ENCODE measurements at places on chromosomes 6 and 20.

DNA sequence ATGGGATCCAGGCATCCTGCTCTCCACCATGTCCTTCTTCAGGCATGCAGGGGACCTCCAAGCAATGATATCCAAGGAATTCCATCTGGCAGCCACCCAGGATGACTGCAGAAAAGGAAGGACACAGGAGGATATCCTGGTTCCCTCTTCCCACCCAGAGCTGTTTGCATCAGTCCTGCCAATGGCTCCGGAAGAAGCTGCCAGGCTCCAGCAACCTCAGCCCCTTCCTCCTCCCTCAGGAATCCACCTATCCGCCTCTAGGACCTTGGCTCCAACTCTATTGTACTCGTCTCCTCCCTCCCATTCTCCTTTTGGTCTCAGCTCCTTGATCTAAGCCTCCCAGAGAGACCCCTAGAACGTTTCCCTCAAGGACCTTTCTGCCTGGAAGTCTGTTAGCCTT is 733 bp upstream of the PSORS1C2 start:
- no peak for DNase-seq

- no peak for DNase-seq
These were observed 76.7 kb downstream of the BCKDHB start for GRCh38 chr6:80183019-80183795.

GRCh38 chr6:46918806-46919205 is 2.9 kb downstream of the ADGRF5 start:
- no peak for DNase-seq

DNA sequence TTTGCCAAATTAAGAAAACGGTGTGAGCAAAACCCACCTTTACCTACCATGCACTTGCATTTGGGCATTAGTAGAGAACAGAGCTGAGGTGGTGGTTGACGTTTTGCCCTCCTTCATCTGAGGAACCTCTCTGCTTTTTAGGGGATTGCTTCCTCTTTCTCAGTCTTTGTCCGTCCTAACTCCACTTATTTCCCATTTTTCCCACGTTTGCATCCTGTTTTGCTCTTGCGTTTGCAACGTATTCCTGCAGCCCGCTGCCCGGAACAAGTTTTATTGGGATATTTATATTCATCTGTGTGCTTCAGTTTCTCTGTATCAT is 374 bp upstream of the SERINC1 start:
- no peak for DNase-seq

DNA sequence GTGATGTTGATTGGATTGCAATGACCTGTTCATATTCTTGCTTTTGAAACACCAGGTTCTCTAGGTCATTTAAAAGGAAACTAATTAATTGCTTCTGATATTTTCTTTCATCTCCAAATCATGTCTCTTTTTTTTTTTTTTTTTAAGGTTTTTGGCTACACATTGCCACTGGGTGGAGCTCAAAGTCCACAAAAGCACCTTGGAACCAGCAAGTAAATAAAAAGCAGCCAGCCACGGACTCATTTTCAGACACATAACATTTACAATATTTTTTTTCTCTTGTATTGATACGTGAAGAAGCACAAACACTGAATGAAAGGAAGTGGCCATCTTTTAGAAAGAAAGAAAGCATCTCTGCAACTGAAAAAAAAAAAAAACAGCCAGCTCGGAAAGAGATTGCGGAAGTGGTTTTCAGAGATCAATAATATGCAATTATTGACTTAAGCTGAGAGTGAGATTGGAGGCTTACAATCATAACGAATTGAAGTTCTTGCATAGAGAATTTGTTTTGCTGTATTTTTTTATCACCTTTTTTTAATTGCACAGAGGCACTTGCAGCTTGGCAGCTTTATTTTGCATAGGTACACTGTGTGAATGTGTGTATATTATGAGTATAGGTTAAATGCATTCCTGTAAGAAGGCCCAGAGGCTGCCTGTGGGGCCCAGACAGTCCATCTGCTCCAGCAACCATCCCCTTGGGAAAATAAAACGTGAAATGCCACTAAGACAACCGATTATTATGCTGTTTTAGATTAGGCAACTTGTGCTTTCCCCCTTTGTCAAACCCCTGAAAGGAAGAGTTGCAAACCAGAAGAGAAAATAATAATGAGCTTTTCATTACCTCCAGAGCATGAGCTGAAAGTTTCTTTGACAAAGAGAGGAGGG is 28.2 kb downstream of the CGA start:
- DNase-seq = peak; percentile 51

DNA sequence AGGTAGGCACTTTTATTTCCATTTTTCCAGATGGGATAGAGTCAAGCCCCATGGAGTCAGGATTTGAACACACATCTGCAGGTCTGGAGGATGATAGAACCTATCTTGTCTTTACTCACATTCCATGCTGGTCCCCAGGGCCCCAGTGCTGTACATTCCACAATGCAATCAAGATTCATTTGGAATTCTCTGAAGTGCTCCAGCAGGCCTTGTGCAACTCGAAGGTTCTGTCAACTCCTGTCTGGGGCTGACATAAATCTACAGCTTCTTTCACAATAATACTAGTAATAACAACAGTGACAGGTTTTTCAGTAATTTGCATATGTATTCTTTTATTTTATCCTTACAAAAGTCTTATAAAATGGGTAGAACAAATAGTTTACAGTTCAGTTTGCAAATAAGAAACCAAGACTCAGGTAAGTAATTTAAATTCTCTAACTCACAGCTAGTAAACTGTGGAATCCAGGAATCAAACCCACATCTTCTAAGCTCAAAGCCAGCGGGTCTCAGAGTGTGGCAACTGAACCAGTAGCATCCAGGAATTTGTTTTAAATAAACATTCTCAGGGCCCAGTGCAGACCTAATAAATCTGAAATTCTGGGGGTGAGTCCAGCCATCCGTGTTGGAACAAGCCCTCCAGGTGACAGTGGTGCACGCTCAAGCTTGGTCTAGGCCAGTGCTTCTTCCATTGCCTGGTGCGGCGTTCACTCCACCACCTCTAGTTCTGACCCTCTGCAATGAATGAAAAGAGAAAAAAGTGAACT is 137.0 kb upstream of the TNFAIP3 start:
- DNase-seq = peak; percentile 79

DNA sequence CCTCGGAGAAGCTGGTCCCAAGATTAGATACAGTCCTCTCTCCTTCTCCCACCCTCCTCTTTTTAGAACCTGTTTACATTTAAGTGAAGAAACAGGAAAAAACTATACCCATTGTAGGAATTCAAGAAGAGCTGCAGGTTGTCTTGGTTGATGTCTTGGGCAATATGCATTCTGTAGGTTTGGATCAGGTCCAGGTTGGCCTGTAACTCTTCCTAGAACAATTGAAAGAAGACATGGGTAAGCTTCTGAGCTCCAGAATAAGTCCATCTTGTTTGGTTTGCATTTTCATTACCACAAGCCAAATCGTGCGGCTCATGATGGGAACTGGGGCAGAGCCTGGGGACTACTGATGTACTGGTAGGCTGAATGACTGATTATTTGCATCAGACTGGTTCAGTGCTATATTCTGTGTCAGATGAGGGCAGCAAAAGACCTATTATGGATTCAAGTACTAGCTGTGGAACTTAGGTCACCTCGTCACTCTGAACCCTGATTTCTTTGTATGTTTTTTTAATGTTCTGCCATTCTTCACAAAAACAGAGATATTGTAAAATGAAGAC is 20.3 kb upstream of the SLA2 start:
- peak; percentile 56 for DNase-seq

GRCh38 chr20:52643034-52643433 is 329.1 kb upstream of the TSHZ2 start:
- no peak for DNase-seq

DNA sequence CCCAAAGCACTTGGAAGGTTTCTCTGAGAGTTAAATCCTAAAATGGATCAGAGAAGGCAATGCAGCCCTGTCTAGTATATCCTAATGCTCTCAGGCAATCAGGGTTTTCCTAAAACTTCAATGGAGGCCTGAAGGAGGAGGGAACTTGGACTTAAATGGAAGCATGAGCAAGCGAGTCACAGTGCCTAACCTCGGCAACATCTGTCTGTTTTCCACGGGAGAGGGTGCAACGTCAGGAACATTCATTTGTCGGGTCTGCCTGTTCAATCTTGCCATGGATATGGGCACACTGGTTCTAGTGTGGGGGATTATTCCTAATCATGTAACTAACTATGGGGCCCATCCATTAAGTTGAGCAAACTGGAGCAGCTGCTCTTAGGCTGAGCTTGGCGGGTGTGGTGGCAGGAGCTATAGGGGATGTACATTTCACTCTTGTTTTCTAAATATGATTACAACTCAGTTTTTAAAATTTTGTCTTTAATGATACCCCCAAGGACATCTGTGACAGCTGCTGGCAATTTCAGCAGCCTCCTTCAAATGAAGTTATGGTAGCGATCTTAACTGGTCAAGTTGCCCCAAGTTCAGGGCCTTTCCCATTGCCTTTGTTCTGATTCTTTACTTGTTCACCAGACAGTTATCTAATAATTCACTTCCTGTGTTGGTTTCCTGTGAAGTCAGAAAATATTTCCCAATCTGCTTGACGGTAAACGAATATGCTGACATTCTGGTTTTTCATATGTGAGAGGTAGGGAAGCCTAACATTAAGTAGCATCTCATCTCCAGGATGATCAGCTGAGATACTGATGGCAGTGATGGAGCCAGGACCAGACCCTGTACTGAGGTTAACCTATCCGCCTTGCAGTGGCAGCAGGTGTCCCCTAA is 21.6 kb downstream of the DSE start:
- DNase-seq = no peak

- no peak for DNase-seq
These were observed 1.3 kb downstream of the CALHM5 start for GRCh38 chr6:116512734-116513133.

- no peak for DNase-seq
These were observed 83.4 kb downstream of the NOL4L start for GRCh38 chr20:32501709-32502108.

- no peak for DNase-seq
These were observed 22.0 kb downstream of the ZNF341 start for GRCh38 chr20:33753763-33754162.

DNA sequence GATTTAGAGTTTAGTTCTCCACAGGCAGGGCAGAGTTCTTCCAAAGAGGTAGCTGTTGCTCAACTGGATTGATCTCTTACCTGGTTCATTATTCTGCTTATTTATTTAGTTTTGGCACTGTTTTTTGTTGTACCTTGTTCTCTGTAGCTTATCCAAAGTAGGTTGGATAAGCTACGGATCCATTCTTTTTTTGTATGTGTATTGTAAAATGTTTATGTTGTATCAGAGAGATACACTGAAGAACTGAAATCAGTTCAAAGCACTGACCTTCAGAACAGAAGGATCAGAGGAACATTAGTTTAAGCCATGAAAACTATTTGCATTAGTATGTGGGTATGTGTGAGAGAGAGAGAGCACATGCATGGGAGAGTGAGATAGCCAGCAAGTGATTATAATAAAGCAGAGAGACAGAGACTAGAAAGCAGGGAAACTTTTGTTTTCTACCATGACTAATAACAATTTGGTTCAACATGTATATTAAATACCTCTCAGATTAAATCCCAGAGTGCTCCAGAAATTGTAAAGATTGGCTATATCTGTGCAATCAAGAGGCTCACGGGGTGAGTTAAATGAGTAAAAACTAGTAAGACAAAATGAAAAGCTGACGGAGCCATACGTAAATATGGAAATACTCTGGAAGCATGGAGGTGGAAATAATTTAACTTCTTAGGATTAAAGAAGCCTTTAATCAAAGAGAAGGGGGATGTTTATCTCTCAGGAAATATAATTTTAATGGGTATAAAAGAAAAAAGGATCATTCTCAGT is 40.2 kb downstream of the ITCH start:
- DNase-seq = no peak

DNA sequence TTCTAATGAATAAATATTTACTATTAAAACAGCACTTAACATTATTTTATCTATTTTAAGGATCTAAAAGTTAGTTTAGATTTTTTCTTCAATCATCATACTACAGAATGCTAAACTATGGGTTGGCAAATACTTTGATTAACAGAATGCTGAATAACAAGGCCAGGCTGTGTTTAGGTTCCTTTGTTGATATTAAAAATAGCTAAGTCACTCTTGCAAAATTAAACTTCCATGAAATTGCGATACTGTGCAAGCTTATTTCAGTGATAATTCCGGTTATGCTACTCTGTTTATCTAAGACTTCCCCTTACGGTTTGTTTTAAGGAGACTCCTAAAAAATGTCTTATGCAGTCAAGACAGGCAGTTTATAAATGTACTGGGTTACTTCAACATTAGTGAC is 2.8 kb downstream of the RNF24 start:
- DNase-seq = no peak

DNA sequence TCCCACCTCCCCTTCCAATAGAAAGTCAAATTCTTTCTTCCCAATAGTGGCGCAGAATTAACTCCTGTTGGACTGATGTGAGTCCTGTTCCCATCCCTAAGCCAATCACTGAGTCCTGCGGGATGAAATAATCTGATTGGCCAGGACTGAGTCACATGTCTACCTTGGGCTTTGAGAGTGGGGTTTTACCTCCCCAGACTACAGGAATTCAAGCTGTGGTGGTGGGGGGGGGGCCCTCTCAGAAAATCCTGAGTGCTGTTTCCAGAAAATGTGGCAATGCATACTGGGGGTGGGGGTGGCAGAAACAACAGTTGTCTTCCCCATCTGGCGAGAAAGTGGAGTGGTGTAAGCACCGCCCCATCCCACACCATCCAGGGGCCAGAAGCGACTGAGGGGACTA is 65.7 kb downstream of the CTCFL start:
- no peak for DNase-seq

DNA sequence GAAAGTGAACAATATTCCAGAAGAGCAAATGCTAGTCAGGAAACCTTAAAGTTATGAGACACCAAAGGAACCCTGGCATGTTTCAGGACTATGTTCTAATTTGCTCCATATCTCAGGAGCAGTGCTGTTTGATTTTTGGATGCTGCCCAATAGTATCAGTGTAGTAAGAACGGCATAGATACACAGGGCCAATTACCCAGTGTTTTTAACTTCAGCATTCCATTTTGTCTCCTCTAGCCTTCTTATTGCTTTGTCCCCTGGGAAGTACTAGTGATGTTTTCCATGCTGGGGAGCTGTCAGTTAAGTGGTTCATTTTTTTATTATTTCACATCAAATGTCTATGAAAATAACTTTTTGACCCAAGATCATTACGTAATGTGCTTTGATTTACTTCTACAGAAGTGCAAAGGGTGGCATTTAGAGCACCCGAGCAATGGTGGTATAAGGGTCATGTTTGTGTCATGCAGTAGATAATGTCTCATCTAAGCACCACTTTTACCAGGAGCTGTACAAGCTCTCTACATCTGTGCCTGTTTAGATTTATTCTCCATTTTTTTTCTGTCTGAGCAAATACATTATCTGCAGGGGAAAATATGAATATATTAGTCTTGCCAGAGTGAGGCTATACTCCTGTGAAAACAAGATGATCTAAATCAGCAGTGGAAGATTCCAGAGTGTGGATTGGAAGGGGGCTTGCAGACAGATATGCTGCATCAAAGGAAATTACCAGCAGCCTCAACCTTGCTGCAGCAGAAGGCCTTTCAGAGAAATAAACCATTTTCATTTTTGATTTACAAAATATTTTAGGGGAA is 198.8 kb upstream of the OPRM1 start:
- no peak for DNase-seq

GRCh38 chr6:153976921-153977693 is 61.9 kb upstream of the OPRM1 start:
- DNase-seq = no peak
